Fibroblast of skin of back (primary cell): ENCODE measurements at places on chromosomes 16 and 17.
A peak's percentile ranks its signal among the peaks of the same experiment; 100 is the strongest.

- no peak for DNase-seq
Observed at GRCh38 chr16:28279006-28279405, 13.3 kb upstream of the SBK1 start.

DNA sequence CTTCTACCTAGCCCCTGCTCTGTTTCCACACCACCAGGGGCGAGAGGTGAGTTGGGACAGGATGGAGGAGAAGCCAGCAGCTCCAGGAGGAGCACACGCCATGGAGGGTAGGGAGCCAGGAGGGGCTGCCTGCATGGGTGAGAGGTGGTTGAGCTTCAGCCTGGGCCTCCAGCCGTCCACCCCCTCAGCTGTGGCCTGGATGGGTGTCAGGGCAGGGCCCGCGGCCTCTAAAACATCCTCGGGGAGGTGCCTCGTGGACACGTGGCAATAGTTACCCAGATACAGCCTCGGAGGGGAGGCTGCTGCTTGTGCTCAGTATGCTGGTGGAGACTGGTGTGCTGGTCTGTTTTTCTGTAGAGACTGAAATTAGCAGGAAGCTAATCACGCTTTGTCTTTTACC is 104.7 kb upstream of the GSE1 start:
- DNase-seq: no peak

DNA sequence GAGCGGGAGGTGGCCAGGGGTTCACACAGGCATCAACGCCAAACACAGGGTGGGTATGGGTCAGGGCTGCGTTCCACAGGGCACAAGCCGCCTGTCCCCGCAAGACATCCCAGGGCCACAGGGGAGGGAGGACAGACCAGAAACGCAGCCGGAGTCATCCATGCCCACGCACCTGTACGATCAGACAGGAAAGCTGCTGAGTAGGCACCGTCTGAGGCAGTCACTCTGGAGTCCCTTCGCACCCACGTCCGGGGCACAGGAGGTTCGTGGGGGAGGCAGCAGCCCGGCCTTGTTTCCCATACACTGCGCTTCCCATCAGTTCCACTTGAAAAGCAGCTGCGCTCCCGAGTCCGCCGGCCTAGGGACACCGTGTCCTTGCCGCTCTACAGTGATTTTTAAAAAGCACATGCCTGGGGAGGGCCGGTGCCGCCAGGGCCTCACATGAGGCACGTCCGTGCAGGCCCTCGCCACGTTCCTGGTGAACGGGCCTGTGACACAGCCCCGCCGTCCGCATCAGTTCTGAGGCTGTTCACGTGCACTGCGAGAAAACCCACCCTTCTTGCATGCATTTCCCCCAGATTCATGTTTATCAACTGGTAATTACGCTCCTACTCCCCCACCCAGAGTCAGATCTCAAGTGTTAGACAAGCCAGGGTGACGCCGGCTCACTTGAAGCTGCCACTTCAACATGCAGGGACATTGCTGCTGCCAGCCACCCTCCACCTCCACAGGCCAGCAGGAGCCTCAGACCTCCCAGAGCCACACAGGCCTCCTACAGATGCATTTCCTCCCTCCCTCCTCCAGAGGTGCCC is 34.8 kb downstream of the WDR45B start:
- no peak for DNase-seq

GRCh38 chr17:28983286-28984230 is 22.3 kb downstream of the SEZ6 start:
- no peak for DNase-seq

DNA sequence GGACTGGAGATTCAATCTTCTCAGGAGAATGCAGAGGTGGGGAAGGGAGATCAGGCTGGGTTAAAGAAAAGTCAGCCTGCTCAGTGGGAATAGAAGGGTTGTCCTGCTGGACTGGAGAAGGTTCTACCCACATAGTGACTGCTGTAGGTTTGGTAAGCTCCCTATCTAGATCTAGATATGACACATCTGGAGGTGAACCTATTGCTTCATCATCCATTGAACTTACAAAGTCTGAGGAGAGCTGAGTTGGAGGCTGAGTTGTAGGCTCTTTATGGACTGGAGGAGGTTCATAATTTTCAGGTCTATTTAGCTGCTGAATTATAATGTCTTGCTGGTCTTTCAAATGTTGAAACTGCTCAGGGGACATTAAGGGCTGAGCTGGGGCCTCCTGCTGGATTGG is 46.0 kb upstream of the NF1 start:
- DNase-seq: no peak

DNA sequence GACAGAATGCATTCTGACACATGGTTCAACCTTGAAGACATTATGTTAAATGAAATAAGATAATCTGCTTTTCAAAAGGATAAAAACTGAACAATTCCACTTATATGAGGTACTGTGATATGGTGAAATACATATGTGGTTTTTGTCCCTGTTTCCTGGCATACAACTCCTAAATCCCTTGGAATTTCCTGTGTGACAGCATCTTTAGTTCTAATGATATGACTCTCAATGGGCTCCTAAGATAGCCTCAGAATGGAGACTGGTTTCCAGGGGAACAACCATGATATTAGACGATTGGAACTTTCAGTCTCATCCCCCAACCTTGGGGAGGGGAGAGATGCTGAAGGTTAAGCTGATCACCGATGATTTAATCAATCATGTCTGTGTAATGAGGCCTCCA is 37.7 kb upstream of the PHLPP2 start:
- peak; percentile 90 for DNase-seq

GRCh38 chr17:64160378-64160777 is 30.4 kb upstream of the ERN1 start:
- no peak for DNase-seq

DNA sequence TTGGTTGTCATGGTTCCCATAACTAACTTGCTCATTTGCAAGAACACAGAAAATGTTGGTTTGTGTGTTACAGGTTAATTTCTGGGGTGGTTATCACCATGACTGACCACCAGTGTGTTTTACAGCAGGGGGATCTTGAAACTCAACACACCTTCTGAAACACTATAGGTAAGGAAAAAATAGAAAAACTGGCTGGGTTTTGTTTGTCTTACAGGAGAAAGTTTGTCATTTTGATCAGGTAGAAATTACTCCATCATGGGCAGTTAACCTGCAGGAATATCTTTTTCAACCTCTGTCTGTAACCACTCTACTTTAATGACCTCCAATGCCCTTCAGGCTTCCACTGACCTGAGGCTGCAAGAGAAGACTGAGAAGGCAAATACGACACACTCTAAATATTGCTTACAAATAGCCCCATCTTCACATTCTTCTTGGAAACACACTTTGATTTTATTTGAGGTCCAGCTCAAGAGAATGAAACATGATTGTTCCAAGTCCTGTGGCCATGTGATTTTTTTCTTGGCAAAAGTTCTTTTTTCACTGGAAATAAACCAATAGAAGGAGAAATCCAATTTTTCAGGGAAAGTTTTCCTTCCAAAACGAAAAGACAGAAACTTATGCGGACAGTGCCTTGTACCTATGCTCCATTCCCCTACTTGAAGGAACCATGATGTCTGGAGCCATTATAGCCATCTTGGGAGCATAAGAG is 428.7 kb upstream of the SALL1 start:
- DNase-seq: no peak

- no peak for DNase-seq
Observed at GRCh38 chr17:67074781-67075180, 30.4 kb downstream of the CACNG1 start.

- DNase-seq: no peak
Observed at GRCh38 chr16:582218-582613, 7.7 kb upstream of the RAB40C start.

- no peak for DNase-seq
Observed at GRCh38 chr17:50288306-50288705, 14.0 kb downstream of the TMEM92 start.

DNA sequence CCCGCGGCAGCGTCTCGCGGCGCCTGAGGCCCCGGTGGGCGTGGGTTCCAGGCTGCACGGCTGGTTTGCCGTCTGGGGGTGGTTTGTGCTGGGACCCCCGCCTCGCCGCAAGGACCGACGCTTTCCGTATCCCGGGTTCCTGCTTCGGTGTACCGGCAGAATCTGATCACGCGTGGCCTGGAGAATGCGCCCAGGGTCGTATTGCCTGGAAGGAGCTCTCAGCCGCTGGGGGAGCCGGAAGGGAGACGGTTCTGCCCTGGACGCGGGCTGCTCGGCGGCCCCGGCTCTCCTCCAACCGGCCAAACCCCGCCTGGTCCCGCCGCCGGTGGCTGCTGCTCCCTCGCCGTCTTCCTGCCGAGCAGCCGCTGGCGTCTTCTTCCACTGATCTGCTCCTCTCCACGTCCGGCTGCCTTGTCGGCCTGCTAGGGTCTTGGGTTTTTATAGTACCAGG is 39.8 kb downstream of the ZNF778 start:
- no peak for DNase-seq

- DNase-seq: no peak
Observed at GRCh38 chr17:28662527-28662829, 473 bp downstream of the SUPT6H start.

GRCh38 chr16:56657555-56658326 is at the start of gene MT1F:
Gene MT1F, plus strand, starts transcription at chr16:56657959. Its CDS starts 100 bp downstream, at chr16:56658059.
- peak; percentile 31 for DNase-seq

- peak; percentile 90 for DNase-seq
Observed at GRCh38 chr17:59762049-59762823, 54.8 kb downstream of the VMP1 start.

GRCh38 chr16:80507538-80507937 is 33.3 kb upstream of the DYNLRB2 start:
- peak; percentile 23 for DNase-seq

DNA sequence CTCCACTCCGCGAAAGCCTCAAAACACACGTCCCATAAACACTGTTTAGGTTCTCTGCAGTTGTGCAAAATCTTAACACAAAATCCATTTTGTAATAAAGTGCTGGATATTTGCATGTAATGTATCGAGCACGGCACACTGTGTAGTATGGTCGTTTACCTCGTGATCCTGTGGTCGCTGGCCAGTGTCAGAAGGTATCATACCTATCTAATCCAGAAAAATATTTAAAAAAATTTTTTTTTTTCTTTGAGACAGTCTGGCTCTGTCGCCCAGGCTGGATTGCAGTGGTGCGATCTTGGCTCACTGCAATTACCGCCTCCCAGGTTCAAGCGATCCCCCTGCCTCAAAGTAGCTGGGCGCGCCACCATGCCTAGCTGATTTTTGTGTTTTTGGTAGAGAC is 996 bp downstream of the RPL38 start:
- DNase-seq: no peak
